ENCODE measurements at places on chromosomes 13 and 19.
A peak's percentile ranks its signal among the peaks of the same experiment; 100 is the strongest.

GRCh38 chr19:19485161-19485997 lies 30.0 kb downstream of the TSSK6 start:
- H3K36me3 ChIP-seq, result peaks cover 14% of the 10 kb centered on the region
- no peak overlapping the region for H3K4me3 ChIP-seq
- no peaks in the 10 kb centered on the region for H3K27me3 ChIP-seq
- DNase-seq, result no peak

- H3K27me3 ChIP-seq, result peaks cover 83% of the 10 kb centered on the region
- no peaks in the 10 kb centered on the region for H3K4me1 ChIP-seq
- no peak for DNase-seq
- H3K36me3 ChIP-seq, result no peaks in the 10 kb centered on the region
- H3K4me3 ChIP-seq, result no peak overlapping the region
These were observed 1.7 kb downstream of the SOX1 start for GRCh38 chr13:112068540-112069060.

- no peaks in the 10 kb centered on the region for H3K27me3 ChIP-seq
- H3K36me3 ChIP-seq, result peaks cover 12% of the 10 kb centered on the region
- H3K27ac ChIP-seq, result no peak overlapping the region
- H3K4me3 ChIP-seq, result no peak overlapping the region
- no peaks in the 10 kb centered on the region for H3K4me1 ChIP-seq
These were observed 19.2 kb upstream of the UQCR11 start for GRCh38 chr19:1624458-1624857.

DNA sequence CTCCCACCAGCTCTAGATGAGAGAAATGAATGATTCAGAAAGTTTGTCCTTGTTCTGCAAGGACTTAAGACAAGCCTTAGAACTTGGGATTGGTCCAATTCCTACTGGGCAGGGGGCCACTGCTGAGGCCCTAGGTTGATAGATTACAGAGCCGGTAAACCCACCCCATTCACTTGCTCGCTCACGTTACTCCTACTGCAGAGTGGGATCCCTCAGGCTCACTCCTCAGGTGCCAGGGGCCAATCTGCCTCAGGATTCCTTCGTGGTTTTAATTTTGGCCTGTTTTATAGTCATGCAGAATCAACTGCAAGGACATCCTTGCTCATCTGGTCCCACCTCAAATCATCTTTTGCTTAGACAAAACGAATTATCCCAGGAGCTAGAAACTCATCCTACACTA lies 59.0 kb downstream of the SERP2 start:
- H3K27ac ChIP-seq, result no peak overlapping the region
- H3K27me3 ChIP-seq, result no peaks in the 10 kb centered on the region
- peaks cover 20% of the 10 kb centered on the region for H3K36me3 ChIP-seq

DNA sequence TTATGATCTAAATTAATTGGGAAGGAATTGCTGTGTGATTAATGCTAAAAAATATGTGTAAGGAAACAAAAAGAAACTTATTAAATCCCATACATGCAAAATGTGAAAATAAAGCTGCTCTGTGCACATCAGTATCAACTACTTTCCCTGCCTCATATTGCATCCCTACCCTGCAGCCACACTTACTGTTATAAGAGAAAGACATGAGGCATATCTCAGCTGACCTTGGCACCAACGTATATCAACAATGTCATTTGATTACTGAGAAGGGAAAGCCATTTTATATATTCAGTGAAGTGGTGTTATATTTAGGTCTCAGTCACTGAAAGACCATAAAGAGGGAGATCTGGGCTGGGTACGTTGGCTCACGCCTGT lies 585.1 kb downstream of the GPC6 start:
- H3K36me3 ChIP-seq, result no peaks in the 10 kb centered on the region
- H3K27me3 ChIP-seq, result no peaks in the 10 kb centered on the region
- H3K4me1 ChIP-seq, result no peaks in the 10 kb centered on the region

DNA sequence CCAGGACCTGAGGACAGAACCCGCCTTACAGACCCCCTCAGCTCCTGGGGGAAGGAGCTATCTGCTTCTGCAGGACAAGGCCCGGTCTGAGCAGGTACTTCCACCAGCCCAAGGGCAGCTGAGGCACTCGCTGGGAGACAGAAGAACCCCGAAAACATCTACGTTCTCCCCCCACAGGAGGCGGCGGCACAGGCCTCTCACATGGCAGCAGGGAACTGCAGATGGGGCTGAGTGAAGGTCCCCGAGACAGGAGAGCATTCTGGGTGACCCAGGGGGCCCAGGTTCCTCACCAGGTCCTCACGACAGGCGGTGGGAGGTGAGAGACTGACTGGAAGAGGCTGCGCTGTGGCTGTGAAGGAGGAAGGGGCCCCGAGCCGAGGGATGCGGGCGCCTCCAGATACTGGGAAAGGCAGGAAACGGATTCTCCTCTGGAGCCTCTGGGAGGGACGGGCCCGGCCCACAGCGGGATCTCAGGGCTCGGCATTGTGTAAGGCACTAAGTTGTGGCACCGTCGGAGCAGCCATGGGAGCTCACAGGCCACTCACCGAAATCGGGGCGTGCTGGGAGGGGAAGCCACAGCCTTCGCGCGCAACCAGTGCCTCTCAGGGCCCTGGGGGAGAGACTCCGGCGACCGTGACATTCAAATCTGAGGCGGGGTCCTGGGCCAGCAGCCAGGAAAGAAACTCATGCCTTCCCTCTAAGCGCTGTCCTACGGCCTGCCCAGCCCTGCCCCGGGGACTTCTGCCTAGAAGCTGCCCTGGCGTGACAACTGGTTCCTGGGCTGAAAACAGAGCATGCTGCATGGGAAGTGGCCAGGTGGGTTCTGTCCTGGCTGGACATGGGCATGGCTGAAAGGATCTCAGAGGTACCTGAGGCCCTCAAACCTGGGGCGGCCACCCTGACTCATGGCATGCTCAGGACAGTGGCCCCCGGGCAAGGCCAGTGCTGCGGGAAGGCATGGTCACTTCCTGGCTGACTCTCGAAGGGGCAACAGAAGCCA lies 14.0 kb downstream of the RPL36 start:
- peaks cover 76% of the 10 kb centered on the region for H3K36me3 ChIP-seq
- no peak for DNase-seq
- no peaks in the 10 kb centered on the region for H3K27me3 ChIP-seq
- H3K27ac ChIP-seq, result no peak overlapping the region
- no peak overlapping the region for H3K4me3 ChIP-seq

- H3K27ac ChIP-seq, result no peak overlapping the region
- no peaks in the 10 kb centered on the region for H3K4me1 ChIP-seq
- no peaks in the 10 kb centered on the region for H3K36me3 ChIP-seq
- DNase-seq, result no peak
- H3K4me3 ChIP-seq, result no peak overlapping the region
These were observed 361.0 kb downstream of the FGF14 start for GRCh38 chr13:102040812-102041211.

DNA sequence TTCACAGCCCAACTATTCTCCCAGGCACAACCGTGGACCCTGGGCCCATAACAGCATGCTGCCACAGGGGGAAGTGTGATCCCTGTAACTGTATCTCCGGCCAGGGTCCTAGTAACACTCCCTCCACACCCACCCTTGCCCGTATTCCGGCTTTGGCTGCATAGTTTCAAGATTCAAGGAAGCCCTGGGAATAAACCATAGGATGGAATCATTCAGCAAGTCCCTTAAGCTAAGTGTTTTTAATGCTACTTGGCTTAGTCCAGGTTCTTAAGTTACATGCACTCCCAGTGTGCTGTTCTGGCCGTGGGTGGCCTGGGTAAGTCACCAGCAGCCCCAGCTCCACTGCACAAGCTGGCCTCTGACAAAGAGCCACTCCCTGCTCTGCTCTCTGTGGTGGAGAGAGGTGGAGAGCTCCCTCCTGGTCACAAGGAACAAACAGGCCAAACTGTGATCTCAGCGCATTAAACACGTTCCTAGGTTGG lies 532.4 kb upstream of the SGCG start:
- no peak overlapping the region for H3K4me3 ChIP-seq
- no peaks in the 10 kb centered on the region for H3K27me3 ChIP-seq
- no peak overlapping the region for H3K27ac ChIP-seq
- no peak for DNase-seq
- H3K4me1 ChIP-seq, result no peaks in the 10 kb centered on the region

- H3K27ac ChIP-seq, result no peak overlapping the region
- no peaks in the 10 kb centered on the region for H3K27me3 ChIP-seq
- peaks cover 5% of the 10 kb centered on the region for H3K4me1 ChIP-seq
- no peak overlapping the region for H3K4me3 ChIP-seq
- no peak for DNase-seq
These were observed 112.8 kb downstream of the CRYL1 start for GRCh38 chr13:20412691-20413355.

GRCh38 chr19:17482877-17483604 lies 12.7 kb downstream of the SLC27A1 start:
- H3K4me3 ChIP-seq, result no peak overlapping the region
- peaks cover 4% of the 10 kb centered on the region for H3K4me1 ChIP-seq
- no peaks in the 10 kb centered on the region for H3K36me3 ChIP-seq
- no peaks in the 10 kb centered on the region for H3K27me3 ChIP-seq
- DNase-seq, result no peak
- H3K27ac ChIP-seq, result no peak overlapping the region

DNA sequence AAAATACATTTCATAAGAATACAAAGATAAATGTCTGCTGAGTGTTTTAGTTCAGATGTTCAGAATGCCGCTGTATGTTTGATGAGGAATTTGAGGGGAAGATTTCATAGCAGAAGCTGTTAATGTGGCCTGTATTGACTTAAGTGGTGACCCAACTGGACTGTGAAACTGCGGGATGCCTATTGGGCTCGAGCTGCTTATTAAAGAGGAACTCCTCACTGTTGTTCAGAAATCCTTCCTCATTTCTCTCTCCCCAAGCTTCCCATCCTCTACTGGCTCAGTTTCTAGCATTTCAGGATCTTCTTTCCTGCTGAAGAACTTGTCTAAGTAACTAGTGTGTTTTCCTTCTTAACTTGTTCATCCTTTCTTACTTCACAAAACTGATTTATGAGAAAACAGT lies 20.4 kb downstream of the DGKH start:
- no peaks in the 10 kb centered on the region for H3K4me1 ChIP-seq
- no peaks in the 10 kb centered on the region for H3K27me3 ChIP-seq
- no peak overlapping the region for H3K4me3 ChIP-seq

- H3K27me3 ChIP-seq, result no peaks in the 10 kb centered on the region
- no peaks in the 10 kb centered on the region for H3K4me1 ChIP-seq
- H3K27ac ChIP-seq, result no peak overlapping the region
- H3K4me3 ChIP-seq, result no peak overlapping the region
- no peak for DNase-seq
- H3K36me3 ChIP-seq, result no peaks in the 10 kb centered on the region
These were observed 513.6 kb downstream of the PCDH9 start for GRCh38 chr13:66716538-66716937.

DNA sequence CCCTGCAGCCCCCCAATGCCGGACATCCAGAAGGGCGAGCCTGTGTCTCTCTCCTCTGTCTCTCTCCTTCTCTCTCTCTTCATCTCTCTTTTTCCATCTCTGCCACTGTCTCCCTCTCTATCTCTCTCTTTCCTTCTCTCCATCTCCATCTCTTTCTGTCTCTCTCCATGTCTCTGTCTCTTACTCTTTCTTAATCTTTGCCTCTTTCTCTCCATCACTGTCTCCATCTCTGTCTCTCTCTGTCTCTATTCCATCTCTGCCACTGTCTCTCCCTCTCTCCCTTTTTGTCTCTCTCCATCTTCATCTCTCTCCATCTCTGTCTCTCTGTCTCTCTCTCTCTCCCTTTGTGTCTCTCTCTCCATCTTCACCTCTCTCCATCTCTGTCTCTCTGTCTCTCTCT lies 25.7 kb upstream of the TCF3 start:
- no peak for DNase-seq
- H3K4me1 ChIP-seq, result no peaks in the 10 kb centered on the region

DNA sequence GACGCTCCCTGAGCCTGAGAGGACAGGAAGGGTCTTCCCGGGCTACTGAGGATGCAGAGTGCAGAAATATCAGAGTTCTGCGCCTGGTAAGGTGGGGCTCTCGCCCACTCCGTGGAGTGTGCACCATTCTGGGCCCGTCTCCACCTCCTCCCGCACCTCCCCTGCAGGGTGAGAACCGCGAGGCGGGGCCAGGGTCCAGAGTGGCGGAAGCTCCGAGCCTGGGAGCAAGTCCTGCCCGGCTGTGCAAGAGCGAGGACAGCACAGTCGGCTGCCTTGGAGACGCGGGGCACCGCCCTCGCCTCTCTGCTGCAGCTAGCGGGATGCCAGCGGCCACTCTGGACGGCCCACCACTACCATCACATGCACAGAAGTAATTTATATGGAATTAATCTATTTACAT lies 2304.4 kb downstream of the PCDH9 start:
- H3K27me3 ChIP-seq, result no peaks in the 10 kb centered on the region
- H3K36me3 ChIP-seq, result no peaks in the 10 kb centered on the region
- no peak for DNase-seq
- H3K4me1 ChIP-seq, result no peaks in the 10 kb centered on the region
- H3K27ac ChIP-seq, result no peak overlapping the region

- H3K27ac ChIP-seq, result no peak overlapping the region
- H3K4me3 ChIP-seq, result no peak overlapping the region
- no peaks in the 10 kb centered on the region for H3K36me3 ChIP-seq
- H3K27me3 ChIP-seq, result peaks cover 6% of the 10 kb centered on the region
These were observed 77.3 kb downstream of the MZT1 start for GRCh38 chr13:72650051-72650700.

DNA sequence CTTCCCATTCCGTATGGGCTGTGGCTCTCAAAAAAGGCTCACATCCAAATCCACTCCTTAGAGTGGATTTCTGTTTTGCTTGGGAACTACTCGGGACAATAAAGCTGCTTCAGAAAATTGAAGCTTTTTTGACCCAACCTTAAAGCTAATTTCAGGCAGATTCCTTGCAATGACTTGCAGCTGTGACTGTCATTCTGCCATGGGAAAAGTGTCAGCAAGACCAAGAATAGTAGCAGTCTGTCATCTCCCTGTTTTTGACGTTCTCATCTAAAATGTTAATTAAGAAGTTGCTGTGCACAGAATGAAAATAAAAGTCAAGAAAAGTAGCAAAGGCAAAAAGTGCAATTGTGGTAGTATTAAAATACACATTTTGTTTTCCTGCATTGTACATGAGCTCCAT lies 304.7 kb downstream of the COG6 start:
- H3K27me3 ChIP-seq, result no peaks in the 10 kb centered on the region
- H3K36me3 ChIP-seq, result no peaks in the 10 kb centered on the region
- no peak overlapping the region for H3K27ac ChIP-seq
- H3K4me3 ChIP-seq, result no peak overlapping the region
- no peak for DNase-seq
- no peaks in the 10 kb centered on the region for H3K4me1 ChIP-seq

DNA sequence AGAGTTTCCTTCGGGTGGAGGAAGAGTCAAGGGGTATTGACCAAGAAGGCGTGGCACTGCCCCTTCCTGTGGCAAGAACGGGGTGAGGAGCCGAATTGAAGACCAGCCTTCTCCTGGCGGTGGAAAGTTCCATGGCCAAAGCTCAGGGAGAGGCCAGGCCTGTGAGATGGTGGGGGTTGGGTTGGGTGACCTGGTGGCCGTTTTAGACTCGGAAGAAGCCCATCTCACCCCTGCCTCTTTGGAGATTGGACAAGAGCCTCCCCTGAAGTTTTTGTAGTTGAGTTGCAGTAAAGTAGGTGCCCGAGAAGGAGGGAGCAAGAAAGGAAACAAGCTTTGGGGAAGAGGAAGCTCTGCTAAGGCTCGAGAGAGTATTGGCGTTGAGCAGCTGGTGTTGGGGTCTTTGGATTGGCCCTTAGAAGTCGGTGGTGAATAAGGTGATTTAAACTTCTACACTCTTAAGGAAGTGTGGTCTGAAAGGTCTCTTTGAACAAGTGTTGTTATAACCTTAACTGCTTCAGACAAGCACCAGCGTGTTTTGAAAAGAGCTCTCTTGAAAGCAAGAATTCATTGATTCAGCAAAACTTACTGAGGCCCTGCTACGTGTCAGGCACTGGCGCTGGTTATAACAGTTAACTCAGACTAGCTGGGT lies 964 bp downstream of the SPINT2 start:
- peak; percentile 74 for DNase-seq
- no peaks in the 10 kb centered on the region for H3K36me3 ChIP-seq
- H3K4me1 ChIP-seq, result peaks cover 16% of the 10 kb centered on the region
- peak overlapping the region; percentile 64 for H3K4me3 ChIP-seq
- H3K27ac ChIP-seq, result peak overlapping the region; percentile 86
- H3K27me3 ChIP-seq, result no peaks in the 10 kb centered on the region
